NCI-H1436 (cell line): ENCODE measurements at places on chromosomes 2 and 18.

- DNase-seq: no peak
These were observed 30.5 kb downstream of the ZNF516 start for GRCh38 chr18:76464281-76465259.

- no peak for DNase-seq
These were observed 8.1 kb downstream of the ECEL1 start for GRCh38 chr2:232479341-232480200.

DNA sequence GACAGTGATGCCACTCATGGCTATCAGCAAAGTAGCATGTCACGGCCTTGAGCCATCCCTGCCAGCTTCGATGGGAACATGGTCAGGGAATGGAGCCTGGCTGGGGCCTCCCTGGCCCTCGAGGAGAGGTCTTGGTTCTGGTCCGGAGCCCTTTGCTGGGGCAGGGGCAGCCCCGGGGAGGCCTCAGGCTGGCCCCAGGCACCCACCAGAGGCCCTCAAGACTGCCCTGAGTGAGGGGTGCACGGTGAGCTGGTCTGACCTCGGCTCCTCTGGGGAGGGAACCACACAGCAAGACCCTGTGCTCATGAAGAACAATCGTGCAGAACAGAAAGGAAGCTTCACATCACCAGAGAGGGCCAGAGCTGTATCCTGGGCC, 75.2 kb upstream of the OTOS start:
- DNase-seq: no peak

DNA sequence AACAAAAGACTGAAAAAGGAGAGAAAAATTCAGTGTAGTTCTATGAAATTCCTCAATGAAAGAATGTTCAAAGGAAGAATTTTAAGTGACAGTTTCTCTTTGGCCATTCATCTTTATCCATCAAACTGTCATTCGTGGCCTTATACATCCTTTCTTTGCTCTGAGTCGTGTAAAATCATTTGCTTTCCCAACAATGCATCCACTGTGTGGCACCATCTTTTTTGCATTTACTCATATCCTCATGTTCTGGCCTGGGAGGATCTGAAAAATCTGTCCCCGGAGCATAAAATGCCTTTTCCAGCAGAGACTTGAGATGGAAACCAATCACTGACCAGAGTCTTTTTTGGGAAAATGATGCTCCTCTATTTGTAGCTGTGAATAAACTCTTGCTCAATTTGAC, 240.3 kb upstream of the ETAA1 start:
- no peak for DNase-seq

GRCh38 chr2:183267148-183267827, 143.0 kb downstream of the NUP35 start:
- no peak for DNase-seq
